Right kidney (tissue), 9 donors: ENCODE measurements at places on chromosomes 2 and 18.
A peak's percentile ranks its signal among the peaks of the same experiment; 100 is the strongest.

- no peak for DNase-seq
These were observed 142.0 kb downstream of the TMEM18 start for GRCh38 chr2:535222-535621.

- DNase-seq = no peak
These were observed 10.9 kb upstream of the MYOM1 start for GRCh38 chr18:3230401-3231334.

DNA sequence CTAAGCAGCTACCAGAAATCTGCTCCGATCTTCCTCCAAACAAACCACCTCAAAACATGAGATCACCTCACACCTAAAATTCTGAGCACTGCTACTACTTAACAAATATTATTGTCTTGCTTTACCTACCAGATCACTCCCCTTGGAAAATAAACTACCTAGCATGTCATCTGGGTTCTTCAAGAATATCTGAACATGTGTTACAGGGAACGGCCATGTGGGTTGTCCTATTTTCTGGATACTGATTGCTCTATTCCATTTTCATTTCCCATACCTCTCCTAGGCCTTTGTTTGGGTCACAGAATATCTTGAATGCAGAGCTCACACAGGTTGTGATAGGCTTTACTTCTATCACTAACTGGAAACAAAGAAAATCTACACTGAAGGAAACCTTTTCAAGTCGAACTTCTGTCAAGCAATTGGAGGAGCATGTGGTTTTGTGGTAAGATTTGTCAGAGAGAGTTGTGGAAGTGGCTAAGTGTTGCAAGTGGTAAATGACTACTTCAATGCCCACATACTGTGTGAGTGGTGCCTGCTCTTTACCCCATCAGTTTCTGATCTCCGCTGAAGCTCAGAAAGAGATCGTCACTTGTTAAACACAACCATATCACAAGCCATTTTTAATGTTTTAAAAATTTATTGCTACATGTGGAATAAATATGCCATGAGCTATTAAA, 739.1 kb upstream of the ZEB2 start:
- DNase-seq = no peak

DNA sequence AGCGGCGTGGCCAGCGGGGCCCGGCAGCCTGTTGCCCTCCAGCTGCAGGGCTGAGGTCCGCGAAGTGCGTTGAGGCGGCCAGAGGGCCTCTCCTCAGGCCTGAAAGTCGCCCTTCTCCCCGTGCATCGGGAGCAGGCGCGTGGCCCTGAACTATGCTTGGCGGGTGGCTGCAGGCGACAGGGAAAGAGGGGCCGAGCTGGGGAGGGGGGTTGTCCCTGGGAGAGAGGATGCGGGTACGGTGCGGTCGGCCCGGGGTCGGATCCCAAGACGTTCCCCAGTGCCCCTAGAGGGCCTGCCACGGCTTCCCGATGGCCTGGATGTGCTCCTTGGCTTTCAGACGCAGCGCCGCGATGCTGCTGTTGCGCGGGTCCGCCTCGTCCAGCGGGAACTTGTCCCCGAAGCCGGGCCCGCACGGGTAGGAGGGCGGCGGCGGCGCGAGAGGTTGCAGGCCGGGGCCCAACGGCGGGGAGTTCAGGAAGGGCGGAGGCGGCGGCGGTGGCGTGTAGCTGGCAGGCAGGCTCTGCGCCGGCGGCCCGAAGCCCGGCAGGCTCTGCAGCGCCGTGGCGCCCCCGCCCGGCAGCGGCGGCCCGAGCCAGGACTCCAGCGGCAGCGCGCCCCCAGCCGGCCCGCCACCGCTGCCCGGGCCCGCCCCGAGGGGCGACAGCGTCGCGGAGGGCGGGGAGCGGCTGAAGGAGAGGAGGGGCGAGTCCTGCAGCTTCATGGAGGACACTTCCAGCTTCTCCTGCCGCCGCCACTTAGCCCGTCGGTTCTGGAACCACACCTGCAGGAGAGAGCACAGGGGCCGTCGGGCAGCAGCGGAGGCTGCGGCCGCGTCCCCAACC, 4.3 kb downstream of the RAX start:
- peak; percentile 76 for DNase-seq

DNA sequence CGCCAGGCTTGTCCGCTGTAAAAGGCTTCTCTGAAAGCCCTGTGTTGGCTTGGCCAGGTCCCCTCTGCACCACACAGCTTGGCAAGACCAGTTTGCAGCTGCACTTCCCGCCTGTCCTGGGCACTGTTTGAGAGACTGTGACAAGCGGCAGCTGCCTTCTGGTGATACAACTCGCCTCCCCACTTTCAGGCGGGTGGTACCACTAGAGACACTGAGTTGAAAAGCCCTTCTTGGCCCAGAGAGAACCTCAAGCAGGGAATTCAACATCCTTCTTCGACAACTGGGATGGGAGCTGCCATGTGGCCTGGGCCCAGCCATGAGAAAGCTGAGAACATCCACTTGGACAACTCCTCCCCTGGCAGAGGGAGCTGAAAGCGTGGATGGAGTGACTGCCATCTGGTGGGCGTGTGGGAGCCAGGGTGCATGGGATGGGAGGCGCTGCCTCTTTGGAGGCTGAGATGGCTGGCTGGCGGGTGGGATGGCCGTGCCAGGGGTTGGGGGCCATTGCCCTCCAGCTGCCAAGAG, 125.5 kb upstream of the REV1 start:
- DNase-seq = no peak

DNA sequence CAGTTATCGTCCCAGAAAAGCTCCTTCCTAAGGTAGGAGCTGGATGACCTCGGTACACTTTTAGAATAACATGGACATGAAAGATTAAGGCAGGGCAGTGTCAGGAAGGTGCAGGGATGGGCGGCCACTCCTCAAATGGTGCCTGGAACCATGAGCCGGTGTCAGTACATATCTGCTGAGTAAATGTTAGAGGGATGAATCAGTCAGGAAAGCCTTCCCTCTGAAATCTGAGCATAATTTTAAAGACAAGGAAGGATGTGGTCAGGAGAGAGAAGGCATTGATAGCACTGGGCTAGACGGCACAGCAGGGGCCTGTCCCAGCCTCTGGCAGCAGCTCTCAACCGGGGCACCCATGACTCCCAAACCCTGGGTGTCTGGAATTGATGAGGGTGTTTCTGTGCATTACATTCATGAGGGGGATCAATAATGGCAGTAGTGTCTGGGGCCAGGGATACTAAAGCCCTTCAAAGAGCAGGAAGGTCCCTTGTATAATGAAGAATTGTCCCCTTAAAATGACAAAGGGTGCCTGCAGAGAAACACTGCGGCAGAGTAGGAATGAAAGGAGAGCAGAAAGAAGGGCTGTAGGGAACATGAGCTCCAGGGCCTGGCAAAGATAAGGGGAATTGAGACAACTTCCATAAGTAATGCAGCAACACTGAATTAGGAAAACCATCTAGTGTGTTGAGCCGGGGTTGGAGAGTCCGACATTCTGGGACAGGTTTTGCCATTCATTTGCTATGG, 162.3 kb upstream of the REV1 start:
- DNase-seq = no peak

GRCh38 chr2:58853420-58853819, 612.3 kb upstream of the FANCL start:
- no peak for DNase-seq

DNA sequence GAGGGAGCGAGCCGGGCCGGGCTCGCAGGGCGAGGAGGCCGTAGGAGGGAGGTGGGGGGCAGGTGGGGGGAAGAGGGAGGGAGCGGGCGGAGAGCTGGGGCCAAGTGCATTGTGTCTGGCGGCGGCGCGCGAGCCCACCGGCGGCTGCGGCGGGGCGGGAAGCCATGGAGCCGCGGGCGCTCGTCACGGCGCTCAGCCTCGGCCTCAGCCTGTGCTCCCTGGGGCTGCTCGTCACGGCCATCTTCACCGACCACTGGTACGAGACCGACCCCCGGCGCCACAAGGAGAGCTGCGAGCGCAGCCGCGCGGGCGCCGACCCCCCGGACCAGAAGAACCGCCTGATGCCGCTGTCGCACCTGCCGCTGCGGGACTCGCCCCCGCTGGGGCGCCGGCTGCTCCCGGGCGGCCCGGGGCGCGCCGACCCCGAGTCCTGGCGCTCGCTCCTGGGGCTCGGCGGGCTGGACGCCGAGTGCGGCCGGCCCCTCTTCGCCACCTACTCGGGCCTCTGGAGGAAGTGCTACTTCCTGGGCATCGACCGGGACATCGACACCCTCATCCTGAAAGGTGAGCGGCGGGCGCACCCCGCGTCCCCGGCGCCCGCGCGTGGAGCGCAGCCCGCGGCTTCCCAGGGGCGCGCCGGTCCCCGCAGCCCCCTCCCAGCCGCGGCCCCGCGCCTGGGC, at the start of gene TMEM178A:
TMEM178A (plus strand) TSS at position 107 of the 680 bp plus-strand sequence; CDS start at position 165, 58 bp downstream.
- DNase-seq = peak; percentile 76

- no peak for DNase-seq
These were observed 36.8 kb upstream of the ATP8B1 start for GRCh38 chr18:57839942-57840381.

- no peak for DNase-seq
These were observed 66.3 kb upstream of the DARS1 start for GRCh38 chr2:136051725-136052048.

- DNase-seq = no peak
These were observed 1352.9 kb upstream of the CHAC2 start for GRCh38 chr2:52414561-52415295.

- DNase-seq = no peak
These were observed 2.4 kb upstream of the HOXD8 start for GRCh38 chr2:176126929-176127773.

DNA sequence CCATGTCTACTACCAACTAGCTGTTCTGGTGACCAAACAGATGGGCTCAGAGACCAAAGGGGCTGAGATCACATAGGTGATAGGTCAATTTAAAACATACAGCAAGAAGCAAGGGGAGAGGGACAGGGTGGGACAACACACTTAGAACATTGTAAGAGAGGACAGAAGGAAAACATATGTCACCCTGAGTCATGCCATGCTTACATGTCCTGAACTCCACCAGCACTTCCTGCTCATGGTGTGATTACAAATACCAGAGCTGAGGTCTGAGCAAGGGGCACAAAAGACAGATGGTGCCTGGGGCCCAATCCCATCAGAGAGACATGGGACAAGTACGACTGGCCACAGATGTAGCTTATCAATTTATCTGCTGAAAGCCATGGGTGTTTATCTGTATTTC, 28.7 kb upstream of the GALNT14 start:
- no peak for DNase-seq

DNA sequence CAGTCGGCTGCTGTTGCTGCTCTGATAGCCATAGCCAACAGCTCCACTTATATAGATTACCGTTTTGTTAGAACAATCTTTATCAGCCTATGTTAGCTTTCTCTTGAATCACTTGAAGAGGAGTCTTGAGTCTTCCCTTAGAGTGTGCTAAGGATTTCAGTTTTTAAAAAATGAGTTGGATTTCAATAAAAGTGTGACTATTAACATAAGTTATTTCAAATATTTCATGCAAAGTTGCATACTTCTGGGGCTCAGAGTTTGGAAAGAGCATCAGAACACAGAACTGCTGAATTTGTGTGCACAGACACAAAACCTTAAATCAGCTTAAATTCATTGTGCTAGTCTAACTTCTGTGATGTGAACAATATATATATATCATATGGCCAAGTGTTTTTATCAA, 174.7 kb downstream of the MTX2 start:
- DNase-seq = no peak

- DNase-seq = no peak
These were observed 160.2 kb downstream of the FBXO15 start for GRCh38 chr18:73987247-73987980.

GRCh38 chr2:134141598-134142340, 112.1 kb upstream of the MGAT5 start:
- DNase-seq = no peak

DNA sequence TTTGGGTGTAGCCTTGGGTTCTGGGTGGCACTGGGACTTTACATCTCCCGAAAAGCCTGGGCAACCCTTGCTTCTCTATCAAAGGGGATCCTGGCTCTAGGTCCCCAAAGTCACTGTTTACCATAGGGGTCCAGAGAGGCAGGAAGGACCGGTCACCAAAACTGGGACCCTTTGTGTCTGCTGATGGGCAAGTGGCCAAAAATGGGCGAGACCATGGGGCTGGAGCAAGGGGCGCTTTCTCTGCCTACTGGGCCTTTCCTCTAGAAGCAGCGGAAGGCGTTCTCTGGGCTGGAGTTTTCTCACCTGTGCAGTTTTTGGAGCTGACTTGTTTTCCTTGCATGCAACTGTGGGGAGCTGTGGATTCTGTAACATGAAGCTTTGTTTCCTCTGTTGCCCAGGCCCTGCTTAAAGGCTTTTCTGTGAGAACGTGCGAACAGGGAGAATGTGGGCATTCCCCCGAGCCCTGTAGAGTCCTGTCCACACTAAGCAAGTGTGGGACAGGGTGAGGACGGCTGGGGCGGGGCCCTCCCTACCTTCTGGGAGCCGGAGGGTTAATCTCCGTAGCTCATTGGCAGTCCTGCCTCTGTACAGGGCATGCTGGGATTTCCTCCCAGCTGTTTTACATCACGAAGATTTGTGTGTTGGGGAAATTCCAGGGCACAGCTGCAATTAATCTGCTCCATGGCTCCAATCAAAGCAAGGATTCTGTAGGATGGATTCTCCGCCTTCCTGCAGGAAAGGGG, 50.2 kb downstream of the TGOLN2 start:
- DNase-seq = peak; percentile 76

DNA sequence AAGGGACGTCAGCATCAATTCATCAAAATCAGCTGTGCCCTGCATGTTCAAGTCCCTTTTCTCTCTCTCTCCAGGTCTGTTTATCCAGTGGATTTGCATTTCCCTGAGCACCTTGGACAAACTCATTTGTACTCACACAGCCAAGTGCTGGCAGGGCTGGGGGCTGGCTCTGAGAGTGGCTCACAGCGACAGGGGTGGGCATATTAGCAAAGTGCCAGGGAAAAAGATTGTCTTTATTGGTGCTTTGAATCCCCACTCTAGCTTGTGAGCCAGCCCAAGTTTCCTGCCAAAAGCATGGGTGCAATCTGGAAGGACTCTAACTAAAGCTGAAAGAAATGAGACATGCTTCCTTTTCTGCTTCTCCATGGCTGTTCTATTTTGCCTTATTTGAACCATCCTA, 56.6 kb downstream of the ACOXL start:
- no peak for DNase-seq

GRCh38 chr2:64212801-64213321, 68.6 kb upstream of the PELI1 start:
- no peak for DNase-seq

DNA sequence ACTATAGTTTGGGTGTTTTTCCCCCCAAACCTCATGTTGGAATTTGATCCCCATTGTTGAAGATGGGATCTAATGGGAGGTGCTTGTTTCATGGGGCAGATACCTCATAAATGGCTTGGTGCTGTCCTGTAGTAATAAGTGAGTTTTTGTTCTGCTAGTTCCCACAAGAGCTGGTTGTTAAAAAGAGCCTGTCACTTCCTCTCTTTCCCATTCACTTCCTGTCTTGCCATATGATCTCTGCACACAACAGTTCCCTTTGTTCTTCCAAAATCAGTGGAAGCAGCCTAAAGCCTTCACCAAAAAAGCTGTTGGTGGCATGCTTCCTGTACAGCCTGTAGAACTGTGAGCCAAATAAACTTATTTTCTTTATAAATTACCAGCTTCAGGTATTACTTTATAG, 768.2 kb upstream of the VRK2 start:
- DNase-seq = no peak

GRCh38 chr18:23822590-23823385, 133.5 kb downstream of the LAMA3 start:
- no peak for DNase-seq

- DNase-seq = no peak
These were observed 20.0 kb downstream of the AQP12B start for GRCh38 chr2:240662681-240663080.

- DNase-seq = no peak
These were observed 6.4 kb upstream of the PTPN4 start for GRCh38 chr2:119753041-119753929.
